ENCODE measurements at places on chromosomes 6 and 20.

- DNase-seq: no peak
Measured at GRCh38 chr6:132673376-132674094, 14.6 kb upstream of the TAAR1 start.

DNA sequence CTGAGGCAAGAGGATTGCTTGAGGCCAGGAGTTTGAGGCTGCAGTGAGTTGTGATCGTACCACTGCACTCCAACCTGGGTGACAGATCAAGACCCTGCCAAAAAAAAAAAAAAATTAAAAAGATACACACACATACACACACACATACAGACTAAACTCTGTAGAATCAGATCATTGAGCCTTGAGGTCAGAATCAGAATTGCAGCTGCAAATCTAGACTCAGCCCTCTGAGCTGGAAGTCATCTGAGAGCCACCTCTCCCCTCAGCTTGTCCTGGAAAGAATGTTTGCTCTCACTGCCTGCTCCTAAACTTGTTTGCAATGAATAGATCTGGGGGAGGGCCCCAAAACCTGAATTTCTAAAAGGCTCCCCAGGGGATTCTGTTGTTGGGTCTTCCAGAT is 41.4 kb upstream of the ANGPT4 start:
- DNase-seq: no peak

DNA sequence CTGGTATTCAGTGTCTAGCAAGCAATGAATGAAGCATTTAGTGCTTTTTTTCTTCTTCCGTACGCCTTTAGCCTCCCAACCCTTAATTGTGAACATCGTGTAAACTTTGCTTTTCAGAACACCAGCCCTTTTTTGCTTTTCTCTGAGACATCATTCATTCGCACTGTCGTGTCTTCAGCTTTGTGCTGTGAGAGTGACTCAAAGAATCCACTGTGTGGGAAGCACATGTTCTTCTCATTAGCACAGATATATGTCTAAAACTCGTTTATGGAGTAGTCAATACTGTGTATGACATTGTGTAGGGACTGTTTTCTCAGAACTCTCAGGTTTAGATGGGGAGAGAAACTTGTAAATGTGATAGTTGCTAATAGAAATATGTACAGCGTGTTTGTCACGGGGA is 279.1 kb downstream of the FARS2 start:
- DNase-seq: no peak

GRCh38 chr6:39876111-39876510 is 58.2 kb downstream of the MOCS1 start:
- no peak for DNase-seq

DNA sequence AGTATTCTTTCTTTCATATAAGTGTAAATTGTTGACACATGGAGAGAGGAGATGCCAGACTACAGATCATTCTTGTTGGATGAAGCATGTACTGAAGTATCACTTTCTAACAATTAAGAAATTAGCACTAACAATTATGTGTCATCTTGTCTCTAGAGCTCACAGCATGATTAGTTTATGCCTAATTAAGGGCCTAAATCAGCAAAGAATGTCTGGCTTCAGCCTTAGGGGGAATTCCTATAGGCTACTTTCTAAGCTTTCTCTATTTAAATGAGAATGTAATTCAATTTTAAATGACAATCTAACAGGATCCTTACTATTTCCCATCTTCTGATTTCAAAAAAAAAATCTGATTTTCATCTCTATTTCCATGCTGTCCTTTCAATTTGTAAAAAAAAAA is 371.0 kb downstream of the EPHA7 start:
- no peak for DNase-seq

GRCh38 chr6:71080133-71080532 is 123.3 kb upstream of the B3GAT2 start:
- no peak for DNase-seq

GRCh38 chr6:128655978-128656498 is 135.6 kb upstream of the PTPRK start:
- no peak for DNase-seq

DNA sequence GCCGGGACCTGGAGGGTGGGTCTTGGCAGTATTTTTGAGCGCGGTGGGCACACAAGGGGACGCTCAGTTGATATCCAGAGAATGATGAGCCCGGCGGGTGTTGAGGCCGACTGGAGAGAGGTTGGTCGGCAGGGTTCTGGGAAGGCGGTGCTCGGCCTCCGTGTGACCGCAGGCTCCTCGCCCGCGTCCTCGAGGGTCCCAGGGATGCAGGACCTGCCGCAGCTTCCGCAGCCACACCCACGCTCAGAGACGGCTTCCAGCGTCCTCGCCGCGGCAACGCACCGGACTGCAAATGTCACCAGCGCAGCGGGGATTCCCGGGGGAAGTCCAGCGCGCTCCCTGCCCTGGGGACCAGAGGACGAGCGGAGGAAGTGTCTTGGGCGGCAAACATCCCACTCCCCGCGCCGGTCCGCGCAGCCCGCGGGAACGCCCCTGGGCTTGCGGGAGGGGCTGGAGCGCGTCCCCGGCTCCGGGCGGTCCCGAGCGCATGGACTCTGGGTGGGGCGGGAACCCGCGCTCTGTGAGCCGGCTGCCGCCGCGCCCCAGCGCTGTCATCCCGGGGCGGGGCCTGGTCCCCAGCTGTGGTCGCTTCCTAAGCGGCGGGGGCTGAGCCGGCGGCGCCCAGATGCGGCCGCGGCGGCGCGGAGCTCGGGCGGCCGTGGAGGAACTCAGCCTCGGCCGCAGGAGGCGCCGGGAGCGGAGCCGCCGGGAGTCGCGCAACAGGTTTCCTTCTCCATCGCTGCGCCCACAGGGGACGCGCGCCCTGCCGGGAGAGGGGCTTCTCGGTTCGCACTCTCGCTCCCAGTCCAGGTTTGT is at the start of gene STX11:
Gene STX11 (plus strand): TSS at position 624 of the 816 bp plus-strand sequence. CDS start 36,111 bp downstream, outside the sequence.
- peak; percentile 56 for DNase-seq

- no peak for DNase-seq
Measured at GRCh38 chr6:115467726-115468125, 593.0 kb downstream of the FRK start.
